ENCODE measurements at places on chromosomes 4 and X.

- no peak for DNase-seq
Observed at GRCh38 chrX:7062276-7062675, 85.2 kb upstream of the STS start.

- DNase-seq: no peak
Observed at GRCh38 chr4:168028970-168029597, 63.3 kb upstream of the ANXA10 start.

- no peak for DNase-seq
Observed at GRCh38 chr4:26062215-26062614, 148.2 kb downstream of the SMIM20 start.

GRCh38 chr4:37367901-37368300 is 123.4 kb downstream of the NWD2 start:
- no peak for DNase-seq

DNA sequence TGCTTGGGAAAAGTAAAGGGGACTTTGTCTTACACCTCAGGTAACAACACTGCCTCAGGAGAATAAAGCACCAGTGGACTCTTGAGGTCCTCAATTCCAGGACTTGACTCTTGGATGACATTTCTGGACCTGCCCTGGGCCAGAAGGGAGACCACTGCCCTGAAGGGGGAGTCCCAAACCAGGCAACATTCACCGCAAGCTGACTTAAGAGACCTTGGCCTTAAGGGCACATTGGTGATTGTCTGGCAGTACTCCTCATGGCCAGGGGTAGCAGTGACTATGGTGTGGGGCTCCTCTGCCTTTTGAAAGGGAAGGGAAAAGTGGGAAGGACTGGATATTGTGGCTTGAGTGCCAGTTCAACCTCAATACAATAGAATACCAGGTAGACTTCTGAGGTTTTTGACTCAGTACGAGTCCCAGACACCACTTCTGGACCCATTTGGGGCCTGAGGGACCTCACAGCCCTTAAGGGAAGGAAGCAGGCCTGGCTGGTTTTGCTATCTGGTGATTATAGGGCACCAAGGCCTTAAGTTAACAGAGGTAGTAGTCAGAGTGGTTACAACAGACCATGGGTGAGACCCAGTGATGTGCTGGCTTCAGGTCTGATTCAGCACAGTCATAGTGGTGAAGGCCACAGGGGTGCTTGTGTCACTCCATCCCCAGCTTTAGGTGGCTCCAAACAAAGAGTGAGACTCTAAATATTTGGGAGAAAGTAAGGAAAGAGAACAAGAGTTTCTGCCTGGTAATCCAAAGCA is 121.2 kb upstream of the TET2 start:
- no peak for DNase-seq

Data from NCI-H1092 (cell line).